Fibroblast of villous mesenchyme (primary cell): ENCODE measurements at places on chromosomes 7 and 10. TPM values are rescaled to one million over a fixed set of nuclear protein-coding genes. Genes with fewer than 3 reads are reported as not detected.
A peak's percentile ranks its signal among the peaks of the same experiment; 100 is the strongest.

GRCh38 chr7:99579956-99580777 lies 17.9 kb upstream of the TMEM225B start:
- DNase-seq = peak; percentile 46

DNA sequence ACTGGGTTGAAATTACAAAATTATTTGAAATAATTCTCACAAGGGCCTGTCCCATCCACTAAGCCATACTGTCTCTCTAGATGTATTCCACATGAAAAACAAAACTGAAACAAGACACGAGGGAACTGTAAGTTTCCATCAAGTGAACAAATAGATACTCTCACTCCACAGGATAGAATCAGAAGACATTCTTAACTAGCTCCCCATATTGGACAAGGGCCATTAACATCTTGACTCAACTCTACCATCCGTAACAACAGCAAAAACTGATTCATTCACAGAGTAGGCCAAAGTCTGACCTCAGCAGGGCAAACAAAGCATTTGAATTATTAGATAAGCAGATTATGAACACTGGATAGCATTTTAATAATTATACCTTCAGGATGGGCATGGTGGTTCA lies 29.1 kb downstream of the UBE2H start:
- peak; percentile 37 for DNase-seq

DGKB gene
- total RNA-seq = not detected in 2 replicates

- DNase-seq = no peak
Observed at GRCh38 chr10:8051109-8051821, 3.2 kb upstream of the GATA3 start.

GRCh38 chr7:71497256-71497946 lies 365.5 kb downstream of the GALNT17 start:
- DNase-seq = no peak
